ENCODE measurements at places on chromosomes 2 and 18. TPM values are rescaled to one million over a fixed set of nuclear protein-coding genes. Genes with fewer than 3 reads are reported as not detected.

APOB gene
- total RNA-seq, result 0.52 TPM

KHK gene
- total RNA-seq, result 2.1 TPM

RUFY4 gene
- total RNA-seq, result not detected

MAPRE3 gene
- total RNA-seq, result 3.7 TPM

PIEZO2 gene
- total RNA-seq, result 41.2 TPM
